NCI-H2171 treated with DMSO at 0.1 percent for 48 hours (cell line): ENCODE measurements at places on chromosomes 5 and 9.

GRCh38 chr5:165209101-165209727 lies 1703.8 kb downstream of the MAT2B start:
- peak; percentile 8 for DNase-seq

DNA sequence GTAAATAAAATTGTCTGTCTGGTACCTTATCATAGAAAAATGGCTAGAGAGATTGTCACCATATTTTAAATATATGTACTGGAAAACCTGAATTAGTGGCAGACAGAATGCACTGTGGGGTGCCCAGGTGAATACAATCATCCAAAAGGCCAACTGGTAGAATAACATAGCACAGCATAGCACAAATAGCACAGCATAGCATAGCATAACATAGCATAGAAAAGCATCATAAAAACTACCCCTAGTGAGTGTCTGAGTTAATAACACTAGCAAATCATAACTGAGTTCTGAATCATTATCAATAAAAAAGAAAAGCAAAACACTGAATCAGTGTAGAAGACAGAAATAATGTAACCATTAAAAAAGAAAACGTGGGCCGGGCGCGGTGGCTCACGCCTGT lies 102.3 kb downstream of the KIAA0825 start:
- DNase-seq = no peak

DNA sequence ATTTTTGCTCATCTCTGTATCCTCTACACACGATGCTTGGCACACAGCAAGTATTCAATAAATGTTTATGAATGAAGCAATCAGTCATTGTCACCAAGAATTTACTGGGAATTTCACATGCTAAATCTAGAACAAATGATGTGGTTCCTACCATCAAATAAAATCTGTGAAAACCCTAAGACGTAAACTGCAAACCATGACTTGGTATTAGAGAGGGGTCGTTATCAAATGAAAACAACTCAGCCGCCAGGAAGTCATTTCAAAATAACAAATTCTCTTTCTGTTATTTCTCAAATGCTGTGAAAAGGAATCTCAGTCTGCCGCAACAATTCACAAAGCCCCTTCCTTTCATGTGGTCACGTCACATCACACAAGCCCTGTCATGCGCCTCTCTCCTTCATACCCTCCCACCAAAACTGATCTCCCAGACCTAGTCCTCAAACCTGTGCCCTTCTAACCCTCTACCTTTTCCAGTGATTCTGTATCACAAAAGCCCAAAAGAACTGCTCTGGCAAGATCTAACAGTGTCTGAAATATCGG lies 173.6 kb downstream of the DEPDC1B start:
- no peak for DNase-seq

- no peak for DNase-seq
Measured at GRCh38 chr9:113929634-113930389, 53.7 kb downstream of the ZNF618 start.

DNA sequence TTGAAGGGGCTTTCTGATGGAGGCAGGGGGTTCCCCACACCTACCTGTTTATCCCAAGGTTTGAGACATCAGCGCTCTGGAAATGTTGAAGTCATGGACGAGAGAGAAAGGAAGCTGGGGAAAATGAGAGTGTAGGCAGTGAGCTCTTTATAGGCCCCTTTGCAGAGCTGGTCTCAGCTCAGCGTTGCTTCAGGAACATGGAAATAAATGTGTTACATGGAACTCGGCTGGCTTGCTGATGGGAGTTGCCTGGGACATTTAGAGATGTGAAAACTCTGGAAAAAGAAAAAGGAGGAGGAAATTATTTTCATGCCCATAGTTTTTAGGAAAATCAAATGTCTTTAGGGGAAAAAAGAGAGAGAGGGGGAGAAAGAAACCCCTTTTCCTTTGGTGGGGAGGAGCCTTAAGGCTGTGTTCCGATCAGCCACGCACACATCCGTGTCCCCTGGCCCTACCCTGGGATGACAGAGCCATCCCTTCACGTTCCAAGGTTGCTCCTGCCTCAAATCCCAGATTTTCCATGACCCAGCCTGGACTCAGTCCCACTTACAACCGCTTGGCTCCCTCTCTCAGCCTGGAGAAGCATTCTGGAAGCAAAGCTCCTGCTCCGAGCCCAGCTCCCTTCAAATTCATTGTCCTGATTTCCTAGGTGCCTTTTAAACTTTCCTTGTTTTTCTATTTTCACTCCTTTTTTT lies 78.3 kb downstream of the COL27A1 start:
- DNase-seq = no peak

GRCh38 chr5:159616952-159617351 lies 286.7 kb upstream of the IL12B start:
- no peak for DNase-seq

DNA sequence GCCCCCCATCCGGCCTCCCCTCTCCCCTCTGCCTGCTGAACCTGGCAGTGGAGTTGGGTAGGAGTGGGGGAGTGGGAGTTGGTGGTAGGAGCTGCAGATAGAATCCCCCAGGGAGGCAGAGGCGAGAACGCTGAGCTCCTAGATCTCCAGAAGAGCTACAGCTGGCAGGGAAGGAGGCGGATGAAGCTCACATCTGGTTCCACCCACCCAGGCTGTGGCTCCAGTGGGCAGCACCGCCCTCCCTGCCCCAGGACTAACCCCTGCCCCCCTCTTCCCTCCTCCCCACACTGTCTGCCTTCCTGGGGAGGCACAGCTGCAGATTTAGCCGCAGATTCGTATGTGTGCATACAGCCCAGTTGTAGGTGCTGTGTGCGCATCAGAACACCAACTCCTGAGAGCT lies 34.2 kb downstream of the C9orf50 start:
- DNase-seq = peak; percentile 73

DNA sequence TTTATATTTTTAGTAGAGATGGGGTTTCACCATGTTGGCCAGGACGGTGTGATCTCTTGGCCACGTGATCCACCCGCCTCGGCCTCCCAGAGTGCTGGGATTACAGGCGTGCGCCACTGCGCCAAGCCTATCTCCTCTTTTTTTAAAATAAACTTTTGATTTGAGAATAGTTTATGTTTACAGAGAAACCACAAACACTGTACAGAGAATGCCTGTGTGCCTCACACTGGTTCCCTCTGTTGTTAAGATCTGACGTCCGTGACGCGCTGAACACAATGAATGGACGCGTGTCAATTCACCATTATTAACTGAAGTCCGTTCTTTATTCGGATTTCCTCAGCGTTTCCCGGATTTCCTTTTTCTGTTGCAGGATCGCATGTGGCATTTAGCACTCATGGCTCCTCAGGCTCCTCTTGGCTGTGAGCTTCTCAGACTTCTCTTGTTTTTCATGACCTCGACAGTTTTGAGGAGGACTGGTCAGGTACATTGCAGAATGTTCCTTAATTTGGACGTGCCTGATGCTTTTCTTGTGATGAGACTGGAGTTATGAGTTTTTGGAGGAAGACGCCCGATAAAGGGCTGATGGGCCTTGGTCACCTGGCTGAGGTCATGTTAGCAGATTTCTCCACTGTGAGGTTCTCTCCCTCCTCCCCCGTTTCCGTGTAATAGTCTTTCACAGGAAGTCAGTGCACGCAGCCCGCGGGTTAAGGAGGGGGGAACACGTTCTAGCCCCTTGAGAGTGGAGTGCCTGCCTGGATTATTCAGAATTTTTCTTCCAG lies 69.6 kb downstream of the ANKRD33B start:
- no peak for DNase-seq

DNA sequence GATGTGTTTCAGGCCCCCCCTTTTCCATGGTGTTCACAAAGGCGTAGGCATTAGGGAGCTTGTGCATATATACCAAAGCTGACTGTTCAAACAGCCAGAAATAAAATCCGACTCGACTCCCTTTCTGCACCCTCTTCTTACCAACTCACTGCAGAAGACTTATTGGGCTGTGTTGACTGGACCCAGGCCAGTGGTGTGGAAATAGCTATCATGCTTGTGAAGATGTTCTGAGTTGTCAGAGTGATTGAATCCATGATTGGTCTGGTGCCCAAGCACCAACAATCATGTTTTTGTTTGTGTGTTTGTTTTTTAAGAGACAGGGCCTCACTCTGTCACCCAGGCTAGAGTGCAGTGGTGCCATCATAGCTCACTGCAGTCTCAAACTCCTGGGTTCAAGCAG lies 21.6 kb downstream of the TJP2 start:
- no peak for DNase-seq

- no peak for DNase-seq
Measured at GRCh38 chr5:36599986-36600779, 6.2 kb upstream of the SLC1A3 start.

GRCh38 chr5:77563475-77563874 lies 71.4 kb upstream of the WDR41 start:
- DNase-seq = no peak
